ENCODE measurements at places on chromosomes 4 and X. TPM values are rescaled to one million over a fixed set of nuclear protein-coding genes. Genes with fewer than 3 reads are reported as not detected.

The SLC26A1 gene
- total RNA-seq, result 0.31 TPM

The NAA11 gene
- not detected for total RNA-seq

The FGF5 gene
- 1.0 TPM for total RNA-seq

The HSPA4L gene
- total RNA-seq, result 10.3 TPM

The FAM53A gene
- total RNA-seq, result 0.67 TPM

The EGFL6 gene
- total RNA-seq, result not detected

The SSX2B gene
- total RNA-seq, result not detected

The CDKN2AIP gene
- 11.1 TPM for total RNA-seq

The INTU gene
- 1.1 TPM for total RNA-seq

The VSIG4 gene
- total RNA-seq, result not detected

The APBB2 gene
- total RNA-seq, result 10.5 TPM

The ARHGAP10 gene
- total RNA-seq, result 16.7 TPM

The ZNF157 gene
- total RNA-seq, result not detected

The CRLF2 gene
- total RNA-seq, result 1.8 TPM

The IQCM gene
- not detected for total RNA-seq

The OTUD6A gene
- total RNA-seq, result not detected

The NAP1L3 gene
- total RNA-seq, result 0.37 TPM

The ADRA2C gene
- total RNA-seq, result 10.2 TPM
